Hair follicle dermal papilla cell (primary cell): ENCODE measurements at places on chromosomes 7 and 10. TPM values are rescaled to one million over a fixed set of nuclear protein-coding genes. Genes with fewer than 3 reads are reported as not detected.

Gene CYP3A4
- total RNA-seq, result not detected in 2 replicates

Gene DYDC1
- not detected in 2 replicates for total RNA-seq

Gene COL28A1
- under 0.01 and 0.32 TPM in 2 replicates for total RNA-seq

Gene ELN
- total RNA-seq, result 36.6 and 38.0 TPM in 2 replicates

Gene OR6V1
- total RNA-seq, result not detected in 2 replicates

Gene CRHR2
- total RNA-seq, result not detected in 2 replicates

Gene HMX3
- total RNA-seq, result not detected in 2 replicates

Gene TUBB8
- not detected in 2 replicates for total RNA-seq

Gene CFAP69
- 6.1 and 12.2 TPM in 2 replicates for total RNA-seq

Gene UCMA
- not detected in 2 replicates for total RNA-seq

Gene CRTAC1
- total RNA-seq, result not detected in 2 replicates

Gene GPER1
- total RNA-seq, result 4.2 and 6.0 TPM in 2 replicates

Gene RARRES2
- not detected in 2 replicates for total RNA-seq

Gene TBL2
- total RNA-seq, result 88.9 and 95.7 TPM in 2 replicates

Gene LGI1
- 0.12 TPM in 1 of 2 replicates, not detected in the other for total RNA-seq

Gene CSTF2T
- 18.0 and 23.7 TPM in 2 replicates for total RNA-seq

Gene BAIAP2L1
- 5.8 and 6.7 TPM in 2 replicates for total RNA-seq

Gene RAPGEF5
- 0.49 and 0.85 TPM in 2 replicates for total RNA-seq

Gene PIK3AP1
- not detected in 2 replicates for total RNA-seq

Gene FGFBP3
- total RNA-seq, result 0.65 and 0.97 TPM in 2 replicates

Gene OR2A1
- 0.12 and 0.16 TPM in 2 replicates for total RNA-seq

Gene GDF2
- not detected in 2 replicates for total RNA-seq
